ENCODE measurements at places on chromosomes 5 and 9. TPM values are rescaled to one million over a fixed set of nuclear protein-coding genes. Genes with fewer than 3 reads are reported as not detected.

GRCh38 chr9:71761938-71762353, 6.4 kb downstream of the CEMIP2 start:
- no peak for DNase-seq

DNA sequence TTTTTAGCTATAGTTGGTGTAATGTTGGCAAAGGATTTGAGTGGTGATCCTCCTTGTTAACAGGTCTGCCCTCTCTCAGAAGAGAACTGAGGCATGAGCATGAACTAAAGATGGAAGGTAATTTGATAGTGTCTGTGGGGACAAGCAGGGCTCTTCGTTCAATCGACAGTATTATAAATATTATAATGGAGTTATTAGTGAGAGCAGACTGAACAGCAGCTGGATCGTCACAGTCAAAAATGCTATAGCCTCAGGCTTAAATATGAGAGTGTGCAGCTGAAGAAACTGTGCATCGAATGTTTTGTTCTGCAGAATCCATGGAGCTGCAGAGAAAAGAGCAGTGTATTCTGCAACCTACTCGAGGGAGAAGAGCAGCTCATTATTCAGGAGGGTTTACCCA, 757.3 kb downstream of the DNAH5 start:
- DNase-seq: no peak

- no peak for DNase-seq
Measured at GRCh38 chr9:31236344-31236743, 1148.1 kb upstream of the ACO1 start.

Gene PCDHA4
- 0.07 TPM for total RNA-seq

- peak; percentile 55 for DNase-seq
Measured at GRCh38 chr5:143106174-143106573, 297.3 kb downstream of the NR3C1 start.

DNA sequence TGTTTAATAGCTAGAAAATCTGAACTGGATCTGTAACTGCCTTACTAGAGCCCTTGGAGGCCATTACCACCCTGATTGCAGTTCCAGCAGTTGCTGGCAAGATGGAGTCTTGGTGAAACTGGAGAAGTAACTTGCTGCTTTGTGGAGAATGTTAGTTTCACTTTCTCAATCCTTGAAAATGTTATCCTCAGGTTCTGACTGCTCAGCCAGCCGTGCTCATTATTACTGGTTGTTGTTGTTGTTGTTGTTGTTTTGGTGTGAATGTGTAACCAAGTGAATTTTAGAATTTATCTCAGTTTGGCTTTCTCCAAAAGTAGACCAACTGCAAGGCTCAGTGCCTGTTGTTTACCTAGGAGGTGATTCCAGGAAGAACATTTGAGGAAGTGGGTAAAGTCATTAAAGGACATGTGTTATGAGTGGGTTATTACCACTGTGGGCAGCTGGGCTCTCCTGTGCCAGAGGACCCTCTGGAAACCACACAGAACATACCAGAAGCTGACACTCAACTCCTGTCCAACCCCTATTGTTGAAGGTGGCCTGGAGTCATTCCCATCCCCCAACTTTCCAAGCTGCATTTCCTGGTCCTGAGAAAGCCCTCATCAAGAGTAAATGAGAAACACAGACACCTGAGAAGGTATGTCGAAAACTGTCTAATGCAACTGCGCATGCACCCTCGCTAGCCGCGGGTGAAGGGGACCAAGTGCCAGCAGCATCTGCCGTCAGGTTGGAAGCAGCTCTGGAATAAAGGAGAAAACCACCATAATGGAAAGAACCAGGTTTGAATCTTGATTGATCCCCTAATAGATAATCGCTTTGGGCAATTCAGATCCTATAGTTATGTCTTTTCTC, 111.6 kb downstream of the CMYA5 start:
- DNase-seq: no peak

Gene OR13C2
- total RNA-seq: not detected
